Effector CD4-positive, alpha-beta T cell (primary cell): ENCODE measurements at places on chromosomes 1 and 21.

DNA sequence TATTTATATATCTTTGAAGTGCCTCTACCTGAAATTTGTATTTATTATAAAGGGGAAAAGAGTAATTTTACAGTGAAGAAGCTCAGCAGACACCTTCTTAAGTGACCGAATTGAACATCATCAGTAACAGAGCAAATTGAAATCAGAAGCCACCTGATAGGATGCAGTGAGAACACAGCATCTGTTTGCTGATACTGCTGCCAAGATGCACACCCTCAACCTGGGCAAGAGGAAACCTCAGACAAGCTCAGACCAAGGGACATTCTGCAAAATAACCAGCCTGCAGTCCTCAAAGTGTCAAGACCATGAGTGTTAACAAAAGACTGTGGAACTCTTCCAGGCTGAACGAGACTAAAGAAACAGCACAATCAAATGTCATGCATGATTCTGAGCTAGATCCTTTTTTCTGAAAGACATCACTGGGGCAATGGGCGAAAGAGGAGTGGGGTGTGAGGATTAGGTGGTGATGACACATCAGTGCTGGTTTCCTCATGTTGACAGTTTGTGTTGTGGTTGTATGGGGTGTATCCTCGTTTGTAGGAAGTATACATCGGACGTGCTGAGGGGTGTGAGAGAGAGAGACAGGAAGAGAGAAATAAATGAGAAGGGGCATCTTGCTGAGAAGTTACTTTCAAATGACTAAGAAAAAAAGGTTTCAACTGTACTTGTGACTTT, 103.7 kb downstream of the ABCA4 start:
- DNase-seq, result no peak

GRCh38 chr1:218249338-218250140, 35.6 kb upstream of the RRP15 start:
- DNase-seq, result no peak

GRCh38 chr21:44702973-44703730, 6.2 kb downstream of the KRTAP10-12 start:
- no peak for DNase-seq

- DNase-seq, result no peak
Measured at GRCh38 chr1:31703431-31704270, at the start of gene COL16A1. TSS of gene COL16A1 (minus strand) at chr1:31704017. CDS start at chr1:31702193, 1,824 bp downstream.

DNA sequence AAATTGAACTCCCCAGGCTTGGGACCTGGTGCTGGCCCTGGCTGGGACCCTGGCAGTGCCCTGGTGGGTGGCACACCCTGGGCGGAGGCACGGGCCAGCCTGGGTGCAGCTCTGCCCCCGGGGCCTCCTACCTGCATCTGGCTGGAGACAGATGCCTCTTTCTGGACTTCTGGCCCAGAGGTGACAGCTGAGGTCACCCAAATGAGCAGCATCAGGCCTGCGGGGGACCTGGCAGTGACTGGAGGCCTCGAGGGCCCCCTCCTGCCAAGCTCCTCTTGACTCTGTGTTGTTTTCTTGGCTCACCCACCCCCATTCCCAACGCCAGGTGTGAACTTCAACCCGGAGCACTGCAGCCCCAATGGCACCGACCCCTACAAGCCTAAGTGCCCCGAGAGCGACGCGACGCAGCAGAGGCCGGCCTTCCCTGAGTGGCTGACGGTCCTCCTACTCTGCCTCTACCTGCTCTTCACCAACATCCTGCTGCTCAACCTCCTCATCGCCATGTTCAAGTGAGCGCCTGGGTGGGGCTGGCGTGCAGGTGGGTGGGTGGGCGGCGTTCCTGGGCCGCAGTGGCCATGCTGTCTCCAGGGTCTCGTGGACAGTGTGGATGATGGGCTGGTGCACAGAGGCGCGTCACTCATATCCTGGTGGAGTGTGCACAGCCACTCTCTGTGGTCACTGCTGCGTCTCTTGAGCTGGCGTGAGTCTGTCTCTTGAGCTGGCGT, 41.6 kb upstream of the LRRC3 start:
- no peak for DNase-seq

DNA sequence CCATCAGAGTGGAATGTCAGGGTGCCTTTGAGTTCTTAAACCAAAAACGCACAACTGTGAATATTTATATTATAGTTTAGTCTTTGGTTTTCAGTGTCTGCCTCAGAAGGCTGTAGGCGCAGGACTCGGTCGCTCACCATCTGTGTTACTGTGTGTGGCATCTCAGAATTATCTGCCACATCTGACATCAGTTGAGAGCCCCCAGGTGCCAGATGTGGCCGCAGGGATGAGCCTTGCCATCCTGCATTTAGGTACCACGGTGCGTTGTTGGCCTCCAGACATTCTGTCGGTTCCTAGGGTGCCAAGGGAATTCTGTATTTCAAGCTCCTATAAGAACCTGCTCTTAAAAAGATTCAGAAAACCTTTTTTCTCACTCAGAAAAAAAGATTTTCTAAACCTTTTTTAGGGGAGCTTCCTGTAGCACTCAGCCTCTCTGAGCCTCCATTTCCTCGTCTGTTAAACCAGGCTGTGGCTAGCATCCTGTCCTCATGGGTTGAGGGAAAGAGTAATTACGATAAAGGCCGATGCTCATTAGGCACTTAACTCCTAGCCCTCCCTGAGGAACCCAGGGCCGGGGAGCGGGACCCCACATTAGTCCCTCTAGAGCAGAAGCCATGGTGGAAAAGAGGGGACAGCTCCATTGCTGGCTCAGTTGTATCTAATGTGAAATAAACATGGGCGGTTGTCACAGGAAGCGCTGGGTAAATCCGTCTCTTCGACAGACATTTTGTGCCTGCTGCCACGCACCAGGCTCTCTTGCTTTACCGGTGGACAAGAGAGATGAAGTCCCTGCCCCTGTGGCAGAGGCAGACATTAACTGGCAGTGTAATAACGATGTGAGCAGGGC, 70.2 kb upstream of the MORC3 start:
- no peak for DNase-seq

- no peak for DNase-seq
Measured at GRCh38 chr1:182917378-182917777, 35.6 kb downstream of the SHCBP1L start.

GRCh38 chr1:183070923-183071618, 47.9 kb downstream of the LAMC1 start:
- no peak for DNase-seq

DNA sequence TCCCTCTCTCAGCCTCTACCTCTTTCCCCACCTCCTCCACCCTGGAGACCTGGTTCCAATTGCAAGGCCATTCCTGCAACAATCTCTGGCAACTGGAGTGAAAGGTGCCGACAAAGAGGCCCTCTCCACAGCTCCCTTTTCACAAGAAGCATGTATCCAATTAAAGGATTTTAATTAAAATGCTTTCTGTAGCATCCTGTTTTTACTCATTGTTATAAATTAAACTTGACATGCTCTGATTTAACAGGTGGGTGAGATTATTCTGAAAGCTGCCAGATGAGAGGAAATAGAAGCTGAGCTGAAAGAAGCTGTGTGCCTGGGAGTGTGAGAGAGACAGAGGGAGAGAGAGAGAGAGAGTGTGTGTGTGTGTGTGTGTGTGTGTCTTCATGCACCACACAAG, 160.5 kb downstream of the TBX15 start:
- DNase-seq, result no peak

DNA sequence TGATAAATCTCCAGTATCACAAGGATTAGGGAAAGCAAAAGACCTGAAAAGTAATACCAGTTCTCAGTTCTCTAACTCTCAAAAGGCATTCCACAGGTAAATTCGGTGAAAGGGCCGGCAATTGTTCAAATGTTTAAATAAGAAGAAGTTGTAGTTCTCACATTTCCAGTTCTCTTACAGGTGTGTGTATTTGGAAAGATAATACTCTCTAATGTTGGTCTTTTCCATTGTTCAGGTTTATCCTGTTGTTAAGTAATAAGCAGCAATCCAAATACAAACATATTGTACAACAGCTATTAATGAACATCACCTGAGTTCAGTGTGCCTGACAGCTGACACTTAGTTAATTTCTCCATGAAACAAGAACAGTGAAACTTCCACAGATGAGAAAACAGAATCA, 13.2 kb upstream of the PRKAB2 start:
- DNase-seq, result no peak

- no peak for DNase-seq
Measured at GRCh38 chr1:234281826-234282489, 91.3 kb upstream of the COA6 start.

GRCh38 chr1:241688940-241689368, 36.9 kb downstream of the WDR64 start:
- DNase-seq, result no peak

GRCh38 chr1:221069178-221069903, 190.1 kb downstream of the HLX start:
- DNase-seq, result no peak

GRCh38 chr1:241610056-241610815, 29.9 kb downstream of the CHML start:
- DNase-seq, result no peak

DNA sequence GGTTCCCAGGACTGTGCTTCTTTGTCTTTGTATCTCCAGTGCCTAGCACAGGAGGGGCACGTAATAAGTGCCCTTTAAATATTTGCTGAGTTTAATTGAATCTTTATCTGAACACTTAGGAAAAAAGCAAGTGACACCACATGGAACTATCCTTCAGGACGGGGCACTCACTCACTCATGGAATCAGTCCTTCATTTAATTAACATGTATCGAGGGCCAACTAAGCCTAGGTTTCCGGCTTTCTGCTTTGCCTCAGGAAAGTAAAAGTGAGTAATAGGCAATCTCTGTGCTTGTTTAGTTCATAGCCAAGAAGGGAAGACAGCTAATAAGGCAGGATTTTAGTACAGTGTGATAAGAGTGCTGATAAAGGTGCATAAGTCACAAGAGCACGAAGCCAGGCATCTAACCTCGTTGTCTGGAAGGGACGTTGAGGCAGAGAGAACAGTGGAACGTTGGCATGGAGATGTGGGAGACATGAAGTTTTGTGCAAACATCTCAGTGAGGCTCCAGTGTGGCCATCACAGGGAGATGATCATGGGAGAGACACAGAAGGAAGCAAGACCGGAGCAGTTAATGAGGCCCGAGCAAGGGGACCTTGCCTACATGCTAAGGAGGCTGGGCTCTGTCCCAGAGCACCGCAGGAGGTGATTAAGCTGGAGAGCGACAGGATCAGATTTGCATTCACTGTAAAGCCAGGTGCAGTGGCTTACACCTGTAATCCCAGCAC, 54.1 kb upstream of the TRIM67 start:
- DNase-seq, result no peak

DNA sequence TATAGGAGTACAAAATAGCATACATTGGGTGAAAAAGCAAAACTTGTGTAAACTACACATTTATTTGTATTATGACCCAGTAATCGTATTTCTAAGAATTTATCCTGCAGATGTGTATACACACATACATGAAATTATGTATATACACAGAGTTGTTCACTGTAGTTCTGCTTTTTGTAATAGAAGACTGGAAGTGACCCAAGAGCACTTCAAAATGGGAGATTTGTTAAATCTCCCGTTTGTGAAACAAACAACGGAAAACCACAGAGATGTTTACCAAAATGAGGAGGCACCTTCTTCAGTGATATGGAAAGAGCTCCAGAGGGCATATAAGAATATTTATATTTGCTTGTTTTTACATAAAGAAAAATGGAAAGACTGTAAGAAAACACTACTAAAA, 18.0 kb upstream of the MNDA start:
- DNase-seq, result no peak

DNA sequence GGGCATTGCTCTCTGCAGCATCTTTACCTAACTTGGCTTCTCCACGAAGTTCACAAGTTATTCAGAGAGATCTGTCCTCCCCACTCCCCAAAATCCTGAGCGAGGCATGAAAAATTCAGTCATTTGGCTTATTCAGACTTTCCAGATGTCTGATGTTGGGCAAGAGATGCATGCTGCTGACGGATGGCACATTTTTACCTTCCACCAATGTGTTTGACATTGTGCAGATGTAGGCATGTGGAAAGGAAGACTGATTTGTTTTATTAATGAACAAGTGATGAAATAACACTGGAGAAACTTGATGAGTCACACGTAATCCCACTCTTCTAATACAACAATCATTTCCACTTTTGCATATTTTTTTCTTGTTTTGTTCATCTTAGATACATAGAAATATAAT, 86.7 kb downstream of the C1orf94 start:
- no peak for DNase-seq

DNA sequence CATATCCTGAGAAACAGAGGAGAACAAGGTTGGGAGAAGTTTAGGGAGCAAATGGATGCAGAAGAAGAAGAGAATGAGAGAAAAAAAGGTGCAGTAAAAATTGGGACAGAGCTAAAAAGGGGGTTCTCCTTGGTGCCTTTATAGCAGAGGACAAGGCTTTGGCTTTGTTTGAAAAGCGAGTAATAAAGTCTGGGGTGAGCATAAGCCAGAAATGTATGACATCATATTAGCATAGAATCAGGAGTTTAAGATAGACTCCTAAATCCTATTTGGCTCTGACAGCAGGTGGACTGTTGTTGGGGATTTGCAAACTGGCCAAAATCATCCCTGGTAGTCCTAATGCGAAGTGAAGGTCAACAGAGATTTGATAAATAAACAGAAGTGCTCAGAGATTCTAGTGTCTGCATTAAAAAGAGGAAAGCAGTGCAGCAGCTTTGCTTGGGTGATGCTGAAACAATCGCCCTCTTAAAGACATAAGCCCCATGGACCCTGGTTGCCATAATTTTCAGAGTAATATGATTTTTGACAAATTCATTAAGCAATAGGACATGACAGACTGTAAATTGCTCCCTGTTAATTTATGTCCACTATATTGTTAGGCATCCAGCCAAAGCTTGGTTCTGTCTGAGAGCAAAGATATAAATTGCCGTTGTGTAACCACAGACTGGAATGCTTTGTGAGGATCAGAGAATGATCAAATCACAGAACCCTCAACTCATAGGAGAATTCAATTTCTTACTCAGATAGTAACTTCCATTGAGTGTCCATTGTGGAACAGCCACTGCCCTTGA, 385.0 kb upstream of the NFIA start:
- DNase-seq, result no peak

GRCh38 chr1:209132736-209133467, 450.6 kb upstream of the CAMK1G start:
- no peak for DNase-seq

GRCh38 chr1:56798053-56798471, 21.1 kb downstream of the FYB2 start:
- DNase-seq, result no peak

DNA sequence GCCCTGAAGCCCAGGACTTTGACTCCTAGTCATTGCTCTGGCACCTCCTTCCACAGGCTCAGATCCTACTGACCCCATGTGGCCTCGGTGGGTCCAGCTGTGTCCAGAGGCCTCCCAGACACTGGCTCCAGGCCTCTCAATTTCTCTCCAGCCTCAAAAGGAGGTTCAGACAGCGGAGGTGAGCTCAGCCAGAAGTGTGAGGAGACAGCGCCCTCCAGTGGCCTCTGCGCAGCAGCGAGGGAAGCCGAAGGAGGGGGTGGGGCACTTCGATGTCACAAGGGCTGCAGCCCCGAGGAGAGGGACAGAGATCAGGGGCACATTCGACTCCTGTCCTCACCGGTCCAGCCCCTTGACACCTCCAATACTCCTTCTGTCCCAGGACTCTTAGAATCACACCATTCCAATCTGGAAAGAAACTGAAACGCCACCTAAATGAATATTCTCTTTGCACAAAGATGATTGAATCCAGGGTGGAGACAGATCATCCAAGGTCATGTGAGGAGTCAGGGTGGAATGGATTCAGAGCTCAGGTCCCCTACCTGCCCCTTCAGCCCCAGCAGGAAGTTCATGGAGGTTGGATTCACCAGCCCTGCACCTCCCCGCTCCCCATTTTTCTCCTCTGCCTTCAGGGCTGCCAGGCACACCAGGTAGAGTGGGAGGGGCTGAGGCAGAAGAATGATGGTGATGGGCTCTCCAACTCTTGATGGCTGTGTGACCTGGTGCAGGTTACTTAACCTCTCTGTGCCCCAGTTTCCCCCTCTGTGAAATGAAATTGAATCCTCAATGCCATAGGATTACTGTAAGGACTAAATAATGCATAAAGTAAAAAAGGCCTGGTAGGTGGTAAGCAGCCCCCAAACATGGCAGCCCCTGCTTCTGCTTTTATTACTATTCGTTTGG, 34.8 kb upstream of the ZBTB40 start:
- DNase-seq, result peak; percentile 53
